ENCODE measurements at places on chromosomes 1 and 21.

DNA sequence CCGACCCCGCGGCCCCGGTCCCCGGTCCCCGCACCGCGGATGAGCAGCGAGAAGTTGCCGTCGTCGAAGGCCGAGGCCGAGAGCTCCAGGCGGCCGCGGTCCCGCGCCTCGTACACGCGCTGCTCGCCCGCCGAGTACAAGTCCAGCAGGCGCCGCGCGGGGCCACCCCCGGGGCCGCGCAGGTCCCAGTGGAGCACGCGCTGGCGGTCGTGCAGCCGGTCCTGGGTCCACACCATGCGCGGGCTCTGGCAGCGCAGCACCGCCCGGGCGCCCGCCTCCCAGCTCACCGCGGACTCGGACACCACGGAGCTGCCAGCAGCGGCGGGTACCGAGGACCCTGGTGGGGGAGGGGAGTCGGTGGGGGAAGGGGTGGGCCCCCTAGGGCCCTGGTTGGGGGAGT, 2.9 kb downstream of the MXRA8 start:
- no peak for DNase-seq

- peak; percentile 20 for DNase-seq
These were observed 23.8 kb downstream of the CR1 start for GRCh38 chr1:207519505-207520399.

- DNase-seq = peak; percentile 30
These were observed 1.2 kb upstream of the CAP1 start for GRCh38 chr1:40039245-40039756.

DNA sequence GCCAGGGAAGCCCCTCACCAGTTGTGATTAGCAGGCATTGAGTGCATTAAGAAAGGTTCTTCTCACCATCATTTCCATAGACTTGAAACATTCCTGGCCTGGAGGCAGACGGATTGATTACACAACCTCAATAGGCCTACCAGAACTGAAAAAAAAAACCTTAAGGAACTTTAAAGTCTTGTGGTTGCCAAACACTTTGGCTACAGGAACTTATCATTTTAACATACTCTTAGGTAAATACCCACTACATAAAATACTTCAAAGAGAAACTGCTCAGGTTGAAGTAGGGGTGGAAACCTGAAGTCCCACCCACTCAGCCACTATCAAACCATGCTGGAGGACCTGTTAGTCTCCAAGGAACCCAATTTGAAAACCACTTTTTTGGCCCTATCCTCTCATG, 22.4 kb upstream of the HMGB4 start:
- DNase-seq = no peak

DNA sequence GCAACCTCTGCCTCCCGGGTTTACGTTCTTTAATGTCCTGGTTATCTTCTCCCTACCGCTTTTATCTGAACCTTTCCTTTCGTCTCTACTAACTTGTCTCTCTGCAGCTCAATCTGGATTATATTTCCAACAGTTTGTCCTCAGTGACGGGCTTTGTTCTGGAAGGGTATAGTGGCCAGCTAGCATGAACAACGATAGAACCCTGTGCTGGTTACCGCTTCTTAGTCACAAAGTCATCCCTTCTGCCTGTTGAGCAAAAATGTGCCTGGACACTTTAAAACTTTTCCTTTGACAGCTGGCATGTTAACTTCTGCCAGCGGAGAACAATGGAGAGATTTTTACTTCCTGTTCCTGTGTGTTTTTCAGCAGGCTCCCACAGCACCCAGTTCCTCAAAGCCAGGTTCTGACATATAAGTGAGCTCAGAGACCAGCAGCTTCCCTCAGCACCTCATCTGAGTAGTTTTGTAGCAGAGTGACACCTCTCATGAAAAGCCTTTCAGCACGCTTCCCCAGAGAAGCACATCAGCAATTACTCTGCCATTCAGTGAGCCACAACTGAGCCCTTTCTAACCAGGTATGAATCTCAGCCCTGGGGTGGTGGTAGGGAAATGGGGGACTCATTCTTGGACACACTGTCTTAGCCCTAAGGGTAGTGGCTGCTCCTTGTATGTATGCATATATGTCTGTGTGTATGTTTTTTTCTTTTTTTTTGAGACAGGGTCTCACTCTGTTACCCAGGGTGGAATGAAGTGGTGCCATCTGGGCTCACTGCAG, 23.6 kb upstream of the CCDC17 start:
- no peak for DNase-seq

DNA sequence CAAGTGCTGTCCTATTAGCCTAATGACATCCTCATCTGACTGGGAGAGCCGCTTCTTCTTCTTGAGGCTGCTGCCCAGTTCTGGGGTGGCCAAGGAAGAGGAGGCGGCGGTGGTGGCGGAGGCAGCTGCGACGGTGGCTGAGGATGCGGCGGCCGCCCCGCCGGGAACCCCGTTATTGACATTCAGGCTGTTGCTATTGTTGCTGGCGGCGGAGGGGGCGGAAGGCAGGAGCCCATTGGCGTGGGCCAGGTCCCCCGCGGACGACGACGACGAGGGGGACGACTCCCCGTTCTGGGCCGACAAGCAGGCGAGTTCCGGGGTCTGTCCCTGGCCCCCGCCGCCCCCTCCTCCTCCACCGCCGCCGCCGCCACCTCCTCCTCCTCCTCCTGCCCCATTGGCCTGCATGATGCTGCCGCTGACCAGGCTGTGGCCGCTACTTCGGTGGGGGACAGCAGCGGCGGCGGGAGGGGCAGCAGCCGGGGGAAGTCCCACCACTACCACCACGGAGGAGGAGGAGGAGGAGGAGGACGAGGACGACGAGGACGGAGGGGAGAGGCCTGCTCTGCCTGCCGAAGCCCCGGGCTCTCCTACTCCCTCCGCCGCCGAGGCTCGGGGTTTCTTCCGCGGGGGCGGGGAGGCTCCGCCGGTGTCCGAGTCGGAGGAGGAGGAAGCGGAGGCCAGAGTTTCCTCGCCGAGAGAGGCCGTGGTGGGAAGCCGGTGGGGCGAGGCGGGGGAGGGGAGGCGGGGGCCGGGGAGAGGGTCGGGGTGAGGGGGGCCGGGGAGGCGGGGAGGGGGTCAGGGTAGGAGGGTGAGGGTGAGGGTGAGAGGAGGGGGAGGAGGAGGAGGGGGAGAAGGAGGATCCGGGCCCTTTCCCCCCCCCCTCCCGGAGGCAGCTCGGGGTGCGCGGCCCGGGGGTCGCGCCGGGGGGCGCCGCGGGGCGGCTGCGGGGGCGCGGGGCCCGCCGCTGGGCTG, 610 bp downstream of the WDR26 start:
- no peak for DNase-seq

GRCh38 chr1:184672013-184672726, 82.5 kb downstream of the EDEM3 start:
- no peak for DNase-seq

GRCh38 chr1:205071801-205072200, 12.5 kb downstream of the TMEM81 start:
- DNase-seq = no peak

DNA sequence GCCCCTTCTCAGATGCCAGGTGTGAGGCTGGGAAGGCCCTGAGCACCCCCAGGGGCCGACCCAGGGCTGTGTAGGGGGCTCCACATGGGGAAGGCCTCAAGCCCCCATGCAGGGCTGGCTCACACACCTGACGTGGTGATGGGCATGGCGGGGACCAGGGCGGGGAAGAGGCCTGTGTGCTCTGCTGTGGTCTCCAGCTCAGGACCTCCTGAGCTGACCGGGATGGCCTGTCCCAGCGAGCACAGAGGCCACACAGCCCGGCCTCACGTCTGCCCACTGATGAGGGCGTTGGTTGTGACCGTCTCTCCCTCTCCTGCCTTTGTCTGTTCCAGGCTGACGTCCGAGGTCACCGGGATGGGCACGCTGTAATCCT, 40.2 kb upstream of the COL6A1 start:
- DNase-seq = no peak

- no peak for DNase-seq
These were observed 32.3 kb downstream of the SLC9A1 start for GRCh38 chr1:27122652-27123051.

- no peak for DNase-seq
These were observed 4.7 kb upstream of the TINAGL1 start for GRCh38 chr1:31571340-31572295.

- DNase-seq = no peak
These were observed 2.9 kb downstream of the TTC22 start for GRCh38 chr1:54798206-54798605.

DNA sequence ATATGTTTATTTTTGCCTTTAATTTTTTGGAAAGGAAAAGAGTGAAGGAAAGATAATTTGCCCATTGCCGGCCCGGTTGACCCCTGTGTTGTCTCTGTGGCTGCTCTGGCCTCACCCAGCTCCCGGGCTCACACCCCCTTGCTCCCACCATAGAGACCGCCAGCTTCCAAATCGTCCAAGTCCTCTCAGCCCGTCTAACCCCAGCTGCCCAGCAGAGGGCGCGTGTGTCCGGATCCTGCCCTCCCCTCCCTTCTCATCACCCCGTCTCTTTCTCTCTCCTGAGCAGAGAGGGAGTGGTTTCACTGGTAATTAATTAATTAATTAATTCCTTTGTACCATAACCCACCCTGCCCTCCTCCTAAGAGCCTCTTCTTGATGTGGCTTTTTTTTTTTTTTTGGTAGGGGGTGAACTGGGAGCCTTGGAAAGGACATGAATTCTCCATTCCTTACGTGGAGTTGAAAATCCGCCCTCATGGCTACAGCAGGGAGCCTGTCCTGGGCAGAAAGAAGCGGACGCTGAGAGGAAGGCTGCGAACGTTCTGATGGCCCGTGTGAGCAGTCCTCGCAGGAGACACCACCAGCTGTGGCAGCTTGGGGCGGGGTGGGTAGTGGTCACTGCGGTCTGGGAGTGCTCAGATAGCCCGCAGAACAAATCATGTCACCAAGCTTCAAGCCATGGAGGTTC, 45.9 kb downstream of the KIAA0040 start:
- DNase-seq = no peak

- DNase-seq = no peak
These were observed 5.4 kb upstream of the TOE1 start for GRCh38 chr1:45334308-45335245.

DNA sequence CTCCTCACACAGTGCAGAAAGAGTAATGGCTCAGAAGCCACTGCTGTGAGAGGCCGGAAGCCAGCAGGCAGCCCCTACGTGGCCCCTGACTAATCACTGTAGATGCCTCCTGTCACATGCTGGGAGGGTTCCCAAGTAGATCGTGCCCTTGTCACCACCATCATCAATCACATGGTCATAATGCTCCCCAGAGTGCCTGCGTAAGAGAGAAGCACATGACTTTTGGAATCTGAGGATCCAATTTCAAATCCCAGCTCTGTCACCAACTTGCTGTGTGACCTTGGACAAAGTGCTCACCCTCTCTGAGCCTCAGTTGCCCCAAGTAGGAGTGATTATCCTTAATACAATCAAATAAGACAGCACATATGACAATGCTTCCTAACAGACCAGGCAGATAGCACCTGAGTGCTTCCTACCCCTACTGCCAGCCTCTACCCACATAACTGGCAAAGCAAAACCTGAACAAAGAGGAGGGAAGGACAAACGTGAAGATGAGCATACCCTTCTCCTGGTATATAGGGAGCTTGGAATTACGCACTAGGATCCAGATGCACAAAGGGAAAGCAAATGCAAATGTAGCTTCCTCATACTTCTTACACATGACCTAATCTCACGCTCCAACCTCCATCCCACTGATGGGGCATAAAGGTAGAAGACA, 65.7 kb downstream of the SDC3 start:
- DNase-seq = no peak

DNA sequence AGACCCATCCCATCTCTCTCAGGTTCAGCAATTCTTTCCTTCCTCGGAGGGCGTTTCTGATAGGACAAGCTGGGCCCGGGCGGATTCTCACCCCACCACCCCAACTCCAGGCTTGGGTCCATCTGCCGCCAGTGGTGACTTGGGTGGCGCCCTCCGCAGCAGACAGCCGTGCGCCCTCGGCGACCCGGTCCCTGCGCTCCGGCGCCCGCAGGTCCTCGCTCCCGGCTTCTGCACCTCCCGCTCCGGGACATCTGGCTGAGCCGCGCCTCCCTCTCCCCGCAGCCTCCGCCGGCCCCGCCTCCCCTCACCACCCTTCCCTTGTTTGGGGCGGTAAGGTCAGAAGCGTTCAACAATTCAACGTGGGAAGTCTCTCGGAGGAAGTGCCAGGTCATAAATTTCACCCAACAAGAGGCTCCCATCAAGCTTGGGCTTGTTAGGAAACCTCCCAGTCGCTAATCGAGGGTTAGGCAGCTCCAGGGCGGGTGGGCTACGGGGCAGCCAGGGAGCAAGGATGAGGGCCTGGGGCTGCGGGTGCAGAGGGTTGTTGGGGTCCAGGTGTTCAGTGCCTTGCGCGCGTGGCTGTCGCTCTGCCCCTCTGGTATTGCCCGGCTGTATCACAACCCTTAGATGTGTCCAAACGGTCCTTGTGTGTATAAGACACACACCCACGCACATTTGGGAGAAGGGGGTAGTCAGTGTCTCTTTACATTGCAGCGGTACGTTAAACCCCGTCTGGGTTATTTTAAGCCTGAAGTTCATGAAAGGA, 39.8 kb downstream of the OLIG1 start:
- DNase-seq = no peak

DNA sequence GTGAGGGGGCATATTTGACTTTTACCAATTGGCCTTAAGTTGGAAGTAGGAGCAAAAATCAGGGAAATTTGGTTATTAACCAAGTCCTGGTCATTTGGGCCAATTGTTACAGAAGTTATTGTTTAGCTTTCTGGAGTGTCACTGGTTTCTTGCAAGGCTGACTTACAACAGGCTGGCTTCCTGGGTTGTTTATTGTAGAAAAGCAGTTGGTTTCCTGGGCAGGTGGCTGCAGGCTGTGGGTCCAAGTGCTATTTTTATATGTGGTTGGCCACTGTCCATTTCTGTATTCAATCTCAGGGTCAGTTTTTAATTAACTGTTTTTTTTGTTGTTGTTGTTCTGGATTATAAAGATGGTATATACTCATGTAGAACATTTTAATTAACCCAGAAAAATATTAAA, 174.1 kb downstream of the KCNJ6 start:
- DNase-seq = no peak

DNA sequence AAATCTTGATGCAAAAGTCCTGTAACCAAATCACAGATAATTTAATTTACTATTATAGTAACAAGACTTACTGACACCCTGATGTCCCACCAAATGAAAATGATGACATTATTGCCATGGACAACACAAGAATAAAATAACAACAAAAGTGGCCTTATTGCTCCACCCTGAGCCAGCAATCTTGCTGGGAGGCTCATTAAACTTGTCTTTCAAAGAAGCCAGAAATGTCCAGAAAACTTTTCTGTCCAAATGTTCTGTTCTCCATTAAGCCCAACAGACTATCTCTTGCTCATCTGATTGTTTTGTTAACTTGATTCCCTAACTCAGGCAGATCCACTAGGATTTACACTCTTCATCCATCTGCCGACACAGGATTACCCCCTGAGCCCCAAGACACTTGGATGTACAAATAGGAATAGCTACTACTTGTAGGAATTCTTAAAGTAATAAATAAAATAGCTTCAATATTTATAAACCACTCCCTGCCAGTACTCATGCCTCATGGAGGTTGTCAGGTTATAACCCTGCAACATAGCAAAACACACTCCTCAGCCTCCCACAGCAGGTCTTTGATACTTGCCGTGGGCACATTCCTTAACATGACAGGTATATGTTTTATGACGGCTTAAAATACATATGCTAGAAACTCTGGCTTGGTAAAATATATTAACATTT, 84.9 kb downstream of the PTPN14 start:
- no peak for DNase-seq

Data from fibroblast of the conjunctiva (primary cell).